ENCODE measurements at places on chromosomes 5 and 9.

DNA sequence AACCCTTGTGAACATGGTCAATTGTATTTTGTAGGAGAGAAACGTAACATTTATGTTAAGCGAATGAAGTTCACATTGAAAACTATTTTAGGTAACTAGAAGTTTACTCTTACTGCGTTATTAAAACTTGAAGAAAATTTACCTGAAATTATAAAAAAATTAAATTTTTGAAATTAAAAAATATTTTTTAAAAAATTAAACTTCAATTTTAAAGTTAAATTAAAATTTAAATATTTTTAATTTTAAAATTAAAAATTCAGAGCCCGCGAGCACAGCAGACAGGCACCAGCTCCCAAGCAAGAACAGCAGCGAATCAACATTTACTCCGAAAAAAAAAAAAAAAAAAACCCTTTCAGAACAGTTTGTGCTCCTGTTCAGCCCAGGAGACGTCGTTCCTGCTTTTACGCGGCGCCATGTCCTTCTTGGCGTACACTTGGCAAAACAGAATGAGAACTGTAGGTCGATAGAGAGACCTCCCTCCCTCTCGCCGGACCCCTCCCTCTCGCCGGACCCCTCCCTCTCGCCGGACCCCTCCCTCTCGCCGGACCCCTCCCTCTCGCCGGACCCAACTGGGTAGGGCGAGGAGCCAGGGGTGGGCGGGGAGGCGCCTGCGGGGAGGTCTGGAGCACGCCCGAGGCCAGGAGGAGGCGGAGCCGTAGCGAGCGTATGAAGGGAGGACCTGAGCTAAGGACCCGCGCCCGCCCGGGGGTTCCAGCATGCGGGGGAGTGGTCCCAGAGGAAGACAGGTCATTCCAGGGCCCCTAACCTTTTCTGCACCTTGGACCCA is 235.8 kb downstream of the ROR2 start:
- DNase-seq = no peak

DNA sequence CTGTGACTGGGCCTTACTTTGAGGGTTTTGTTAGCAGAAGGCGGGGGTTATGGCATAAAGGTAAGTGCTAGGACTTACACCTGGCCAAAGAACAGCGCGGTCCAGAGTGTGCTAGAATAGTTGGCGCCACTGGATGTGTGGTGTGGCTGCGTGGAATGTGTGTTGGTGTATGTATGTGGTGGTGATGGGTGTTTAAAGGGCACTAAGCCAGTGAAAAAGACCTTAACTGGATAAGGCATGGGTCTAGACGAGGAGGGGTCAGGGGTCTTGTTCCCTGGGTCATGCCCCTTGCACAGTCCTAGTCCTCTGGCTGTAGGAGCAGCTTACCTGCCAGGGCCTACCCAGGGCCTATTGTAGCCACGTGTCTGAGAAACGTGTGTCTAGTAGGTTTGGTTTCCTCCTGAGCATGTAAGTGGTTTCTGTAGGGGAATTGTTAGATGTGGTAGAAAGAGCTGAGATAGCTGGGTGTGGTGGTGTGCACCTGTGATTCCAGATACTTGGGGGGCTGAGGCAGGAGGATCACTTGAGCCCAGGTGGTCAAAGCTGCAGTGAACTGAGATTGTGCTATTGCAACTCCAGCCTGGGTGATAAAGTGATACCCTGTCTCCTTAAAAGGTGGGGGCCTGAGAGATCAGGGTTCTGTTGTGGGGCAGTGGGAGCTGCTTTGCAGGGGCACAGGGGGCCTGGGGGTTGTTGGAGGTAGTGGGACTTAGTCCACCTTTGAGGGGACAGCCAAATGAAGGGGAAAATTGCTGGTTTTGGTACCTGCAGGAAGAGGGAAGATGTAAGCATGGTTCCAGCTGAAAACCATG is 55.2 kb downstream of the HSPA4 start:
- no peak for DNase-seq

- DNase-seq = no peak
These were observed 140.2 kb upstream of the SGCD start for GRCh38 chr5:156186760-156187159.

- no peak for DNase-seq
These were observed 75.6 kb downstream of the ST8SIA4 start for GRCh38 chr5:100827481-100827889.

GRCh38 chr5:159782995-159783300 is 133.3 kb upstream of the ADRA1B start:
- DNase-seq = no peak

DNA sequence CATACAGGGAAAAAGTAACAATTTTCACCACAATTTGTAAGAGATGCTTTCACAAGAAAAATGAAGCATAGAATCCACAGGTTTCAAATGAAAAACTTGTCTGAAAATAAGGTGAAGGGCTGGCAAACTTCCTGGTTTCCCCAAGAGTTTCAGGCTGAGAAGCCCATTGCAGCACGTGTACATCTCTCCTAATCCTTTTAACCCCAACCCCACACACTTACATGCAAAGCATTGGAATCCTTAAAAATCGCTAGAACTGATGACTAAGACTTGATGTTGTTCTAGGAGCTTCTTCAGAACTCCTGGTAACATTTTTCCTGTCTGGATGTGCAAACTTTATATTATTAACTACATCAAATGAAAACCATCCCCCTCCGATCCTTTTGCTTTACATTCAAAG is 317.8 kb upstream of the RGMB start:
- no peak for DNase-seq

GRCh38 chr5:144318011-144318410 is 147.3 kb downstream of the KCTD16 start:
- no peak for DNase-seq
